ENCODE measurements at places on chromosomes 4 and X. TPM values are rescaled to one million over a fixed set of nuclear protein-coding genes. Genes with fewer than 3 reads are reported as not detected.

- no peak for DNase-seq
Observed at GRCh38 chrX:53682885-53683555, 3.5 kb downstream of the HUWE1 start.

Gene ERCC6L
- 0.13 TPM for total RNA-seq

- no peak for DNase-seq
Observed at GRCh38 chr4:135164601-135165000, 963.0 kb upstream of the PABPC4L start.

- no peak for DNase-seq
Observed at GRCh38 chr4:11106759-11107158, 321.9 kb downstream of the HS3ST1 start.
